ENCODE measurements at places on chromosomes 1 and 21. TPM values are rescaled to one million over a fixed set of nuclear protein-coding genes. Genes with fewer than 3 reads are reported as not detected.

HIVEP3 gene
- polyA plus RNA-seq: 3.5 TPM

TNFRSF14 gene
- polyA plus RNA-seq: 7.5 TPM

GRCh38 chr1:2179283-2180013, 15.1 kb downstream of the FAAP20 start:
- no peak for DNase-seq

- DNase-seq: peak; percentile 85
Measured at GRCh38 chr1:109201123-109201703, 12.5 kb upstream of the SARS1 start.

GRCh38 chr1:39894884-39895495, 6.7 kb downstream of the MYCL start:
- DNase-seq: no peak

DNA sequence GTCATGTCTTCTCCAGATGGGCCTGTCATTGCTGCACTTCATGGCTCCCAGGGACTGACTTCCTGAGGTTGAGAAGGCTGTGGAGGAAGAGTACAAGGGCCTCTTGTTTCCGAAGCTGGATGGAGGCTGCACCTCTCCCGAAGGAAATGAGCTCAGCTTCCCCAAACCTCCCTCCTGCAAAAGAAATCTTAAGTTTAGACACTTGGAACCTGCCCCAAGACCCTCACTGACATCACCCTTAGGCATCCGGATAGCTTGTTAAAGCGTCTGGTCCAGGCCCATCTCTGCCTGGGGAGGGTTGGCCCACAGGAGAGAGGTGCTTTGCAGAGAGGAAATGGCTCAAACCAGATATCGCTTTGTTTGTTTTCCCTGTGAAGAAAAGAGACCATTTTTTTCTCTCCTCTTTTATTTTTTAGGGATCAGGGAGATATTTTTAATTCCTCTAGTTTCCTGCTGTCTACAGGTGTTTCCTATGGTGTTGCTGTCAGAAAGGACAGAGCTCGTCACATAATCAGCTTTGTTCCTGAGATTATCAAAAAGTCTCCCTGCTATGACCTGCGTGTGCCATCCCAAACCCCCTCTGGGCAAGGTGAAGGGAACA, 25.0 kb downstream of the RCSD1 start:
- no peak for DNase-seq
